ENCODE measurements at places on chromosomes 6 and 20.
A peak's percentile ranks its signal among the peaks of the same experiment; 100 is the strongest.

DNA sequence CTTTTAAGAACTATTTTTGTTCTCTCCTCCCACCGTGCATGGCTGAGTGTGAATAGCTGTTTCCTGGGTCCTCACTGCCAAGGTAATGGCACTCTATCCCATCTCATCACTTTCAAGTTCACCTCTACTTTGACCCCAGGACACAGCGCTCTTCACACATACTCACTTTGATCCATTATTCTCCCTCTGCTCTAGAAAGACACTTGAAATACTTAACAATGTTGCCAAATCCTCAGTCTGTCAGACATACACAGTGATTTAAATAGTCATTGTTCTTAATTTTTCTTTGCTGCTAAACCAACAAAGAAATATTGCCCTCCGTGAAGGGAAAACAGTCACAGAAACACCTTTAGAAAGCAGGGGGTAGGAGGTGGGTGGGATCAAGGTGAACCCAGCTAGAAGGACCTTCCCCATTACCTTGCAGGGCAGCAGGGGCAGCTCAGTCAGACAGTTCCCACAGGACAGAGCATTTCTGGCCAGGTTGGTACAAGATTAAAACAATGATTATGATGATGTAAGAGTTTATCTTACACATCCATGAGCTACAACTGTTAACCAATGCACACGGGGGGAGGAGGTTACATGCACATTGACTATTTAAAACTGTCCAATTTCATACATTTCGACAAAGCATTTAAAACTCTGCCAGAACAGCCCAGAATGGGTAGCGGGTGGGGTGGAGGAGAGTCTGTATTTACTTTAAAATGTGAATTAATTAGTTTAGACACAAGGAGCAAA lies 2.4 kb downstream of the SLC22A23 start:
- no peak for DNase-seq

GRCh38 chr6:143059663-143060353 lies 881 bp upstream of the AIG1 start:
- peak; percentile 13 for DNase-seq

- no peak for DNase-seq
Measured at GRCh38 chr20:54047048-54047447, 23.3 kb downstream of the BCAS1 start.

GRCh38 chr20:25081065-25081729 lies 744 bp downstream of the VSX1 start:
- DNase-seq = no peak

- no peak for DNase-seq
Measured at GRCh38 chr6:85494547-85495536, 45.0 kb downstream of the NT5E start.

GRCh38 chr6:2767657-2768524 lies 2.7 kb downstream of the WRNIP1 start:
- no peak for DNase-seq

GRCh38 chr6:33211666-33212422 lies 3.5 kb downstream of the RING1 start:
- no peak for DNase-seq

GRCh38 chr6:159121486-159121885 lies 47.7 kb upstream of the FNDC1 start:
- no peak for DNase-seq

DNA sequence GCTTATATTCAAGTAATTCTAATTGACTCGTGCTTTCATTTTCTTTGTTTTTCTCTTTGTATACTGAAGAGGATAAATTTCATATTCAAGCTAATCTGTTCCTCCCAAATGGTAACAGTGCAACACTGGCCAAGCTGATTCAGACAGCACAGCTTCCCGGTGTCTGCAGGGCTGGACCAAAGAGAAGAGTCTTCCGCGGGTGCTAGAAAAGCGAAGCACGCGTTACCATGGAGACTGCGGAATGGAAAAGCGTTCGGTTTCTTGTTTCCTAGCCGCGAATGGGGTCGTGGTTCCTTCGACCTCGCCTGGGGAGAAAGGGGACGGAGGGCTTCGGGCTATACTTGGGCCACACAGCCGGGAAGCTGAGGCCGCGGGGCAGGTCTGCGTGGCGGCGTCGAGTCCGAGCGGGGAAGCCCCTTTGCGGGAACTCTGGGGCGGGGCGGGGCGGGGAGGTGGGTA lies 6.2 kb upstream of the ZNF311 start:
- DNase-seq = no peak

- no peak for DNase-seq
Measured at GRCh38 chr6:158357570-158358216, 45.4 kb downstream of the TULP4 start.

DNA sequence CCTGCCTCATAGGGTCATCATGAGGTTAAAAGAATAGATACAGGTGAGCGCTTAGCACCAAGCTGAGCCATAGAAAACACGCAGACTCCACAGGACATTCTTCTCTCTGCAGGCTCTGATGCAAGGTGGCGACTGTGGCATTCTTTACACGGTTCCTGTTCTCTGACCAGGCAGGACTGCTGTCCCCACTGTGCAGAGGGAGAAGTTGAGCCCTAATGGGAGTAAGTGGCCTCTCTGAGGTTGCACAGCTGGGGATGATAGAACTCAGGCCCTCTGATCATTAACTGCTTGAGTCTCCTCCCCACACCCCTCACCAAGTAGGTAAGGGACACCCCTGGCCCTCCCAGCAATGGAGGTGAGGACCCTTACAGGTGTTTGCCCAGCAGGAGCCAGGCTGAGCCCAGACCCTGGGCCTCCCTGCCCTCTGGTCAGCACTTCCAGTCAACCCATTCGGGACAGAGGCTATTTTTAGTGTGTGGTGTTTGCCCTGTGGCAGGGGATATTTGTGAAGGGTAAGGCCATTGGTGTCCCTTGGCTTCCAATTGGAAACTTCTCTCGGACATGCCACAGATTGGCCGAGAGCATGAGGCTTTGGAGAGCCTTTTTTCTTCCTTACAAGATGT lies 116.8 kb downstream of the VEGFA start:
- no peak for DNase-seq

- no peak for DNase-seq
Measured at GRCh38 chr20:57162362-57162652, 104.1 kb downstream of the BMP7 start.

DNA sequence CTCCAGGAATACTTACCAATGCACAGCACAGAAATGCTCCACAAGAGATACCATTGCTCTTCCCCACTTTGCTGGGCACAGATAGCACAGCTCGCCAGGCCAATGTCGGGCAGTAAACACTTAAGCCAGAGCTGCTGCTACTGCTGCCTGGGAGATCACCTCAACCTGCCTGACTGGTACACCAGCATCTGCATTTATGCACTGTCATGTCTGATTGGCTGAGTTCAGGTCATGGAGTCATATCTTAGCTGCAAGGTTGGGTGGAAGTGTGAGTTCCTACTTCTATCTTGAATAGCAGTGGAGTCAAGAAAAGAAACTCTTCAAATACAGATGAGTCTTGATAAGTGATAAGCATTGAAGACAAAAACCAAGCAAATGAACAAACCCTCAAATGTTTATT lies 10.9 kb upstream of the ADGRF4 start:
- no peak for DNase-seq

DNA sequence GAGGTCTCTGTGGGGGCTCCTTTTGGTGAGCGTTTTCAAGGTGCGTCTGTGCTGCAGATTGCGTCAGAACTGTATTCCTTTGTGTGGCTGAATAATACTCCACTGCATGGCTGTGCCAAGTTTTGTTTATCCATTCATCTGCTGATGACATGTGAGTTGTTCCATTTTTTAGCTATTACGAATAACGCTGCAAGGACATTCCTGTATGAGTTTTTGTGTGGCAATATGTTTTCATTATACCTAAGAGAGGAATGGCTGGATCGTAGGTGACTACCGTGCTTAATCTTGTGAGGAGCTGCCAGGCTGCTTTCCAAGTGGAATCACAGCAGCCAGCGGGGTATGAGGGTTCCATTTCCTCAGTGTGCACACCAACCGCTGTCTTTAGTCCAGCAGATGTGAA lies 1.1 kb upstream of the DACT2 start:
- no peak for DNase-seq

DNA sequence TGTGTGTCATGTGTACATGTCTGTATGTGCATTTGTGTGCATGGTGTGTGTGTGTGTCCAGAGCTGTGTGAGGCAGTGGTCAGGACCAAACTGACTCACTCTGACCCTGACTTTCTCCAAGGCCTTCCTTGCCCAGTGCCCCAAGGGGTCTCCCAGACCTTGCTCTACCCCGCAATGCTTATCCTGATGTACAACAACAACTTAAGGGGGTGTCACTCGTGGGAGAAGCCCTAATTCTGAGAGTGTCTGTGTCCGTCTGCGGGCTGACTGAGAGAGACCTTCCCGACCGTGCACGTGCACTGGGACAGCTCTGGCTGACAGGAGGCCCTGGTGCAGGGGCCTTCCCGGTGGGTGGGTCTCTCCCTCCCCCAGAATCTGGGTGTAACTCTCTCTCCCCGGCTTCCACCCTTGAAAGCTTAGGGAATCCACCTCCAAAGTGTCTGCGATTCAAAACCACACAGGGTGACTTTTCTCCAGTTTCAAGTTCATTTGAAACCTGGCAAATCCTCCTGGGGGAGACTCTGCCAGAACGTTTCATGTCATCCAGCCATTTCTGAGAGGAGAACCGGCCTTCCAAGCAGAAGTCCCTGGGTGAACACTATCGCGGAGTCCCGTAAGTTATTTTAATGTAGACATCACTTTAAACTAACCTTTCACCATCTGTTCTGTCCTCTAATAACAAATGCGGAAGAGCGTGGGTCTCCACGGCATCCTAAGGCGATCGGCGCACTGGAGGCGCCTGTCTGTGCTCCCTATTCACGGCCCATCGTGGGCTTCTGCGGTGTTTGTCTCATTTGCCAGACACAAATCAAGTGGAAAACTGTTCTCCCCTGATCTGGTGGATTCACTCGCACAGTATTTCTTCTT lies 225.5 kb downstream of the TAF4 start:
- DNase-seq = no peak

DNA sequence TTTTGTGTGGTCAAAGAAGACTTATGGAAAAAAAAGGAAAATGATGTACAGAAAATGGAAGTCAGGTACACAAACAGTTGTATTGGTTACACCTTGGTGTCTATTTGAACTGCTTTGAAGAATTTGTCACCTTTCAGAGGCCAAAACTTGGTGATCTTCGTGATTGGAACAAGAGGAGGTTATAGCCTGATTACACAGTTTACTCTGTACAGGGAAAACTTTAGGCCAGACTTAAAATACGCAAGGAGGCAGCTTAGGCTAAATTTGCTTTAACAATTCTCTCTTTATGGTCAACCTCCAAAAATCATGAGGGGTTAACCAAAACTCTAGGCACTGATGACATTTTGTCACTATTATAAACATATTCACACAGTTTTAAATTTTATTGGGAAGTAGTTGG lies 353.7 kb downstream of the PRKN start:
- DNase-seq = no peak

Measured in activated CD8-positive, alpha-beta memory T cell treated with anti-CD3 and anti-CD28 coated beads for 4 hours (primary cell).